ENCODE measurements at places on chromosomes 3 and 15.

GRCh38 chr3:119310071-119310470 lies 15.9 kb downstream of the ARHGAP31 start:
- DNase-seq: no peak

DNA sequence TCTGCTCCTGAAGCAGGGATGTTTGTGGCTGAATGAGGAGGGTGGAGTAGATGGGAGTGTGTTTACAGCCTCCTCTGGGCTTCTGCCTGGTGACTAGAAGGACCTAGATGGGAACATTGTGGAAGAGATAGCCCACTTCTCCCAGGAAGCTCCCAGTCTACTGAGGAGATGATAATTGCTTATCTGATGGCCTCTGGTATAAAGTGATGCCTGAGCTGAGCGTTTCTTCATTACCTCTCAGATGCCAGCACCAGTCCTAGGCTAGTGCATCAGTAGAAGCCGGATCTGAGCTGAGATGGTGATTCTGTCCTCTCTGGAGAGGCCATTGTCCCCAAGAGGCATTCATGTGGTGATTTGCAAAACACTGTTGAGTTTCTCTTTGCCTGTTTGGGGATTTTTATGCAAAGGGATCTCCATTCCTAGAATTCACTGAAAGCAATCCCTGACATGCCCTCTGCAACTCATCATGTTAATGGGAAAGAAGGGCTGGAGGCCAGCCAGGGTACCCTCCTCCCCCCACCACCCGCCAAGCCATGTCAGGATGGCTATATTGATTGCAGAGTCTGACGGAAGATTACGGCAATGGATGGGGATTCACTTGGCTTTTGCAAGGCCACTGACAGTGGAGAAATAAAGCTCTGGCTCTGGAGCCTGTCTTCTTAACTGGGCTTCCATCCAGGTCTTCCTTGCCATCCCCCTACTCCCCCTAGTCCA lies 166.4 kb upstream of the ROPN1 start:
- DNase-seq: no peak

GRCh38 chr3:123789160-123789559 lies 95.0 kb downstream of the MYLK start:
- DNase-seq: no peak

GRCh38 chr15:63494408-63494807 lies 10.0 kb upstream of the USP3 start:
- no peak for DNase-seq

DNA sequence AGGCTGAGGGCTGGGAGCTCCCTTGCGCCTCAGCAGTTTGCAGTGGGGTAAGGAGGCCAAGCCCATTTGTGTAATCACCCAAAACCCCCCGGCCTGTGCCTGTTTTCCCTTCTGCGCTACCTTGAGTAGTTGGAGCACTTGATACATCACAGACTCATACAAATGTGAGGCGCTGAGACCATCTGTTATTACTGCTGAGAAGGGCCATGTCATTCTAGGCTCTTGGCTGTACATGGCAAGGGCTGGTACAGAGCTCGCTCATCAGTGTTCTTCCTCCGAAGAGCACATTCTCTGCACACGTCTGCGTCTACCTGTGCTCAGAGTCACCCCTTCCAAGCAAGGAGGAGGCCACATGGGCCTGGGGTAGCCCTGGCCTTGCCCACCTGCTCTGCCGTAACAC lies 9.3 kb downstream of the PLA2G4B start:
- DNase-seq: no peak

DNA sequence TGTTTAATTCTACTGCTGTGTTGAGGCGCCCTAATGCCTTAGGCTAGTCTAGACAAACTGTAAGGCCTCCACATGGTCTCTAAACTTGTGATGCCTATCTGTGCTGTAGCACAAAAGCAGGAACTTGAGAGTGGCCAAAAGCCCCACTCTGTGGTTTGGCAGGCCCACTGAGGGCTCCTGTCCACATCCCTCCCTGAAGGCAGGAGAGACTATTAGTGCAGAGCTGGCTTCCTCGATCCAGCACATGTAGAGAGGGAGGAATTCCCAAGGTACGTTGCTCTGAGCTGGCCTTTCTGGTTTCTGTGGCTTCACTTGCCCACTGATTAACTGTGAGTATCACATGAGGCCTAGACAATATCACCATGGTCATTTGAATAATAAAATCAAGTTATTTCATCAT lies 90.6 kb downstream of the POLR2M start:
- DNase-seq: peak; percentile 55
